Stimulated activated CD8-positive, alpha-beta memory T cell treated with anti-CD3 and anti-CD28 coated beads, Interleukin-4, amount 100 ng/mL, for 1 hour (primary cell): ENCODE measurements at places on chromosomes 1 and 21.

DNA sequence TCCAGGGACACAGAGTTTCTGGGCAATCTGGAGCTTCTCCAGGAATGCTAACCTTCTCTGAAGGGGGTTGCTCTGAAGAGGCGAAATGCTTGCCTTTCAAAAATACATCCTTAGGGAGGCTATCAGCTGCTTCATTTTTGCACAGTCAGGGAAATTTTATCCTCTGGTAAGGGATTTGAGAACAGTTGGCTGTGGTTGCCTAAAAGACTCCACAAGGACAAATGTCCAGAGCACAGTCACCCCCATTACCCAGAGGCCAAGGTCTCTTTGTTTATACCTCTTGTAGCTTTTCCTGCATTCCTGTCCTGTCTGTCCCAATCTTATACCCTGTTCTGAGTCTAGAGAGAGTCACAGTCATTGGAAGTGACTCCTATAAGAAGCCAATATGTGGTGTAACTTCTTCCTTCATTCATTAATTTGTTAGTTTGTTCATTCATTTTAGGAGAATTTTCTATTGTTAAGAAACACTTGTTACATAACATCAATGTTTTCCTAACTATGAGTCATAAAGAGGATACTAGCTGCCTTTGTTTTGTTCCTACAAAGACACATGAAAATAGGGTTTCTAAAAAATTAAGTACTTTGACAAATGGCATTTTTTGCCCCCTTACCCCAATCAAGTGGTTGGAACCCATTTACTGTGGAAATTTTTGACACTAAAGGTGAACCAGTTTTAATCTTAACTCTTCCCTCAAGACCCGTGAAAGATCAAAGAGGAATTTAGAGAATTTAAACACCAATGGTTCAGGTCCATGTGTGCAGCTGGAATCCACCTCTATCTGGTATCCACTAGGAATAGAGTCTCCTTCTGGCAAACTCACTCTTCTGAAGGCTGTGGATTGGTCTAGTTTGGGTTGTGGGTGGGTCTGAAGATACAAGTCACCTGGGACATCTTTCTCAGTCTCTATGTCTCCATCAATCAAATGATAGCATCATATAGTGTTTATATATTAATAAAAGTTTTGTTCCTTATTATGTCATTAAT, 47.1 kb downstream of the GPR88 start:
- no peak for DNase-seq

GRCh38 chr1:234782105-234782751, 172.2 kb upstream of the IRF2BP2 start:
- DNase-seq = no peak

DNA sequence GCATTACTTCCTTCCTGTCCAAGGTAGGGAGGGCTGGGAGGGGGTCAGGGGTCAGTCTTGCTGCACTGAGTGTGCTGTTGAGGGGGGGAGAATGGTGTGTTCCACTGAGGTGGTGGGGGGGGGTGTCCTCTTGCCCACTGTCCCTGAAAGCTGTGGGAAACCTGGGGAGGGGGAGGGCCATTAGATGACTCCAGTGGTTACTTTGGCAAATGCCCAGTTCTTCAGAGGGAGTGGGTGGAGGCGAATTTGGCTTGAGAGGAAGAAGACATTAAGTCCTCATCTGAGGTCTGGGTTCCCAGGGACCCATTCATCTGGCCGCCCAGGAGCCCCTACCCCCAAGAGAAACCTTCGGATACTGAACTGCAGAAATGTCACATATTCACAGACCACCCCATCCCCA, 36.2 kb downstream of the MEF2D start:
- DNase-seq = no peak

DNA sequence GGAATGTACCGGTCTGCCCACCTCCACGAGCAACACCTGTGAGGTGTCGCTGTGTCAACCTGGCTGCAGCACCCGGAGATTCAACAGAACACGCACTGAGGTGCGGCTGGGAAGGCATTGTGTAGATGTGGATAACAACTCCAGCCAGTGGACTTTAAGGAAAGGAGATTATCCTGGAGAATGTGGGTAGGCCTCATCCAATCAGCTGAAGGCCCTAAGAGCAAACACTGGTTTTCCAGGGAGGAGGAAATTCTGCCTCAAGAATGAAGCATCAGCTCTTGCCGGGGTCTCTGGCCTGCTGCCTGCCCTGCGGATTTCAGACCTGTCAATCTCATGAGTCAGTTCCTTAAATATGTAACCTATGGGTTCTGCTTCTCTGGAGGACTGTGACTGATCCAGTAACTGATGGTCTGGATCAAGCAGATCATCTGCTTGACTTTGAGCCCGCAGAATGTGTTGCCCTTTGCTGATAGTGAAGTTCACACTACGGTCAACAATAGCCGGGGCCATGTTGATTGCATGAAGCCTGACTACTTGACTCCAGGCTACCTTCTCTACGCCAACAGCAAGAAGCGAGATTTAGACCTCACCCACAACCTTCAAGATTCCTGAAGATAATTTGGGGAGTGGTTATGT, 15.9 kb upstream of the PRDM15 start:
- DNase-seq = no peak

DNA sequence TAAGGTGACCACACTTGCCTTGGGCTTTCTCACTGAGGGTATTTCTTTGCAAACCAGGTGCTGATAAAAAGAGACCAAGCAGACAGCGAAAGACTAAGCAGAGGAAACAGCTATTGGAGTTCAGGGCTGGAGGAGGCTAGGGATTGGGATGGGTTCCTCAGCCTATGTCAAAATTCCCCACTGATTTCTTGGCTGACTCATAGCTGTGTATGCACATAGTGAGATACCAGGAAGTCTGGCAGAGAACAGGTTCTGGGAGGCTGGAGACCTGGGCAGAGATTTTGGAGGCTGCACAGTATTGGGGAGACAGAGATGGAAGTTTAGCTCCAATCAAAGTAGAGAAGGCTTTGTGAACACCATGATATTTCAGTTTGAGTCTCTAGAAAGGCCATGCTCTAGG, 25.3 kb downstream of the YARS1 start:
- DNase-seq = no peak

DNA sequence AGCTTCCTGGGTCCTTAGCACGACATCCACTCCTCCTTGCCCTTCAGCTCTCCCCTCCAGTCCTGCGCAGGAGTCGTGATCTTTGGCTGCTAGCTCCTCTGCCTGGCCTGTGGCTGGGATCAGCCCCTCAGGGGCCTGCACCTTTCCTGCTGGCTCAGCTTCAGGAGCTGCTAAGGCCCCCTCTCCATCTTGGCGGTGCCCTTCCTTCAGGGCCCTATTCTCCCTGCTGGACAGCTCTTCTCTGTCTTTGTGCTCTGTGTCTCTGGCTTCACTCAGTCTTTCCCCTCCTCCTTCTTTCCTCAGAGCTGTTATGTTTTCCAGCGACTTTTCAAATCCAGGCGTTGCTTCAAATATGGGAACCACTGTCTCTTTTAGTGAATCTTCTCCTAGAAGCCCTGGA, 59.5 kb upstream of the LRRC53 start:
- no peak for DNase-seq
